ENCODE measurements at places on chromosomes 5 and 9.

DNA sequence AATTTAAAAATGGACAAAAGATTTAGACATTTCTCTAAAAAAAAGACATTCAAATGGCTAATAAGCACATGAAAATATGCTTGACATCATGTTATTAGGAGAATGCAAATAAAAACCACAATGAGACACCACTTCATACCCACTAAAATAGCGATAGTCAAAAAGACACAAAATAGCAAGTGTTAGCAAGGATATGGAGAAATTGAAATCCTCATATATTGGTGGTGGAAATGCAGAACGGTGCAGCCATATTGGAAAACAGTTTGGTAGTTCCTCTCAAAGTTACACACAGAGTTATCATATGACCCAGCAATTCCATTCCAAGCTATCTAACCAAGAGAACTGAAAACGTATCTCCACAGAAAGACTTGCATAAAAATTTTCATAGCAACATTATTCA is 227.5 kb upstream of the TRIM32 start:
- DNase-seq, result no peak

DNA sequence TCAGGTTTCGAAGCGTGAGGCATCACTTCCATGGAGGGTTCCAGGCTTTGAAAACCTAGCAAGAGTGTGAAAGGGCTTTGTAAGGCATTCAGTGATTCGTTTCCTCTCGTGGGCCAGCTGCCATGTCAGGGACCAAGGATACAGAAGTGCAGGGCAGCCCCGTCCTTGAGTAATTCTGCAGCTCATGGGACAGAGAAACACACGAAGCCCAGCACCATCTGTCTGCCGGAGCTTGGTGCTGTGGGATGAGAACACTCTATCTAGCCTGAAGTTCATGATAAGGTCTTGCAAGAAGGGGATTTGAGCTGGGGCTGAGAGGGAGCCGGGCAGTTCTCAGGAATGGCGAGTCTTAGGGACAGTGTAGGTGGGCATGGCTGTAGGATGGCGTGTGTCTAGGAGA is 55.8 kb downstream of the ANKRD33B start:
- no peak for DNase-seq

DNA sequence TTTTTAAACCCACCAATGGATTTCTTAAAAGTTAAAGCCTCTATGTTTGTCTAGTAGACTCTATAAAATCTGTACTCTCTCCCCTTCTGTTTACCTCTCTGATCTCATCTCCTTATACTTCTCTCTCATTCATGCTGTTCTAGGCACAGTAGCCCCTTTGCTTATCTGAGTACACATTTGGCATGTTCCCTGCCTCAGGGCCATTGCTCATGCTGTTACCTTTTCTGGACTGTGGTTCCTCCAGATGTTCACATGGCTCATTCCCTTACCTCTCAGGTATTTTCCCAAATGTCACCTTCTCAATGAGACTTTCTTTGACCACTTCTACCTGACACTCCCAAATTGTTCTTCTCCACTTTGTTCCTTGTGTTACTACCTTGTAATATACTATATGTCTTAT is 176.1 kb downstream of the CWC27 start:
- DNase-seq, result no peak

- DNase-seq, result no peak
Observed at GRCh38 chr5:38948501-38948900, 102.7 kb downstream of the OSMR start.

DNA sequence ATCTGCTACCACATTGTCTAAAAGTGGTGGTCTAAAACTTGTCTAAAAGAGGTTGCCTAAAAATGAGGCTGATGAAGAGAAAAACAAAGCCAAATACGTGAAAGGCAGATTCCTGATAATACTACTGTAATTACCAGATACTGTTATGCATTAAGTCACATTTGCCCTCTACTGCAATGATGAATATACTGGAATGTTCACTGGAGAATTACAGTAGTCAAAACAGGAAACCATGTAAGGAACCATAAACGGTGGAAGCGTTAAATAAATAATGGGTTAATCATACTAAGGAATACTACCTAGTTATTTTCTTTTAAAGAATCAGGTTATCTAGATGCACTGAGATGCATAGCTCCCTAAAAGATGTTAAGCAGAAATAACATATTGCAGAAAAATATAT is 201.3 kb downstream of the MCTP1 start:
- no peak for DNase-seq
